ENCODE measurements at places on chromosomes 1 and 21. TPM values are rescaled to one million over a fixed set of nuclear protein-coding genes. Genes with fewer than 3 reads are reported as not detected.

GRCh38 chr1:3577711-3578432 is 33.4 kb downstream of the MEGF6 start:
- peak; percentile 81 for DNase-seq

- no peak for DNase-seq
Observed at GRCh38 chr1:29473161-29473855, 237.0 kb downstream of the PTPRU start.

Gene LRRIQ3
- 0.52 TPM for total RNA-seq

Gene LRRN2
- total RNA-seq: 5.9 TPM

Gene DRAXIN
- 0.79 TPM for total RNA-seq

Gene LENEP
- not detected for total RNA-seq
